ENCODE measurements at places on chromosomes 3 and 15.
A peak's percentile ranks its signal among the peaks of the same experiment; 100 is the strongest.

- DNase-seq, result peak; percentile 61
These were observed 8.6 kb downstream of the MAP3K13 start for GRCh38 chr3:185371306-185372074.

DNA sequence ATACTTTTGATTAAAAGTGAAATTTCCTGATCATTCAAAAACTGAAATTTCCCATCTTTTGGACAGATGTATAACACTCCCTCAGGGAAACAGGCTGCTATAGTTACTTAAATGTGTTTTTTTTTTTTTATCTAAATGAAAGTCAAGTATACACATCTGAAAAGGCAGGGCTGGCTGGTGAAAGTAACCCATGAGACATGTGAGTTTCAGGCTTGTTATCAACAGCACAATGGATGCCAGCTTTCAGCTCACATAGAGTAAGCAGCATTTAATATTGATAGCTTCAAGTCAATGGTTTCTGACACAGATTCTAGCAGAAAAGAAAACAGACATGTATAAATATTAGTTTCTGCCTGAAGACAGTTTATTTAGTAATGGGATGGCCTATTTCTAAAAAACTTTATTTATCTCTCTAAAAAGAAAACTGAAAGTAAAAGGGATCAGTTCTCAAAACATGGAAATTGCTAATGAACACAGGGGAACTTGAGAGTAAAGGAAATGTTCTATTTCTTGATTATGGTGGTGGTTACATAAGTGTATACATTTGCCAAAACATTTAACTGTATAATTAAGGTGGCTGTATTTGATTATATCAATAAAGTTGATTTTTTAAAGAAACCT, 89.7 kb upstream of the CMC1 start:
- no peak for DNase-seq

- no peak for DNase-seq
These were observed 498.4 kb downstream of the FHIT start for GRCh38 chr3:60752809-60753208.

DNA sequence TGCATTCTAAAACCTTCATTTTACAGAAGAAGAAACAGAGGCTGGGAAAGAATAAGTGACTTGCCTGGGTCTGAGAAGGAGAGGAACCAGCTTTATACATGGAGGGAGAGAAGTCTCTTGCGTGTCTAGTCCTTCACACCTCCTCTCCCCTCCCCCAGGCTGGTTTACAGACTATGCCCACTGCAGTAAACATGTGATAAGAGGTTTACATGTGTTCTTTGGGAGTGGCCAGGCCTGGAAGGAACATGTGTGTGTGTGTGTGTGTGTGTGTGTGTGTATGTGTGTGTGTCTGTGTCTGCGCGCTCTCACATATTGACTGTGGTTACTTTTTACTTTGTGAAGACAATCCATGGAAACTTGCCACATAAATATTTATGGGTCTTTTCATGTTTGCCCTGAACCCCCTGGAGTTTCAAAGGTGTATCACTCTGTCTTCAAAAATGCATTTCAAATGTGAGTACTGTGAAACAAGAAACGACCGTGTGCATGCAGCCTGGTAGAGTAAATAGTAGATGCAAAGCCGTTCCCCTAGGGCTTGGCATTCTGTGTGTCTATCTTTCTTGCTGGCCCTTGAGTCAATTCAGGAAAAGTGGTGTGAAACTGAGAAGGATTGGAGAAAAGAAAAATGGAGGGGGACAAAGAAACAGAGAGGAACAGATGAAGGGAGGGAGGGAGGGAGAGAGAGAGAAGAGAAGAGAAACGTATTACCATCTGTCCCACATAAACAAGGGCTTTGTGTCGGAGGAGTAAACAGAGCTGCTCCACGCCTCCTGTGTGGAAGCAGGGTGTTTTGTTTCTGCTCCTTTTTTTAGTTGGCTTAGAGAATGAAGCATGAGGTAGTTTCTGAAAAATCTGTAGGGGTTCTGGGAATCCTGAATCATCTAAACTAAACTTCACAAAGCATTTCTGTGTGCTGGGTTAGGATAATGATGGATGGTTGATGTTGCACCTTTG, 51.7 kb downstream of the CLDN11 start:
- DNase-seq, result no peak

GRCh38 chr3:107632576-107632975, 109.8 kb downstream of the BBX start:
- DNase-seq, result no peak

DNA sequence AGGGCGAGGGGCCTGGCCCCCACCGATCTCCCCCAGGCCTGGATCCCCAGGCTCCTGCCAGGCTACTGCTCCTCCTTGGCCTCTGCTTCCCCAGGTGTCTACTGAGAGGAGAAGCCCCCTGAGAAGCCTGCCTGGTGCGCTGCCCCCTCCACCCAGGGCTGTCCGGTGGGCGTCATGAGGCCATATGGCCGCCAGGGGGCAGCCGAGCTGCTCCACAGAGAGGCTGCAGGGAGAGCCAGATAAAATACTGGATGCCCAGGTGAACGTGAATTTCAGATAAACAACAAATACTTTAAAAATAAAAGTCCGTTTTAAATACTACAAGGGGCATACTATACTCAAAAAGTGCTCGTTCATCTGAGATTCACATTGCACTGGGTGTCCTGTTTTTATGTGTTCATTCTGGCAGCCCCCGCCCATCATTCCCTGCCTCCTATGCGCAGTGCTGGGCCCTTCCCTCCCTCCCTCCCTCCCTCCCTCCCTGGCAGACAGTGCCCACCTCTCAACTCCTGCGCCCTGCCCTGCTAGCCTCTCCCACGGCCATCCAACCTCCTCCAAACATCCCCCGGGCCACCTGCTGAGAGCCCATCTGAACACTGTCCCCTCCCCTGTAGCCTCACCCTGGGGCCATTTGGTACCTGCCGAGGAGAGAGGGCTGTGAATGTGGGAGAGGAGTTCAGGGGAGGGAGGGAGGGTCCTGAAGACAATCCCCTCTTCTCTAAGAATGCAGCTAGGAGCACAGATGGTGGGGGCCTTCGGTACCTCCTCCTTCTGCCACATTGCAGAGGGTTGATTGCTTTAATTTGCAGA, 29.6 kb downstream of the PSTPIP1 start:
- DNase-seq, result peak; percentile 94

- no peak for DNase-seq
These were observed 1.1 kb upstream of the CEMIP start for GRCh38 chr15:80777826-80778620.

GRCh38 chr3:171168551-171168950, 142.0 kb upstream of the SLC2A2 start:
- no peak for DNase-seq

GRCh38 chr3:149273096-149273751, 51.6 kb upstream of the CP start:
- peak; percentile 63 for DNase-seq

DNA sequence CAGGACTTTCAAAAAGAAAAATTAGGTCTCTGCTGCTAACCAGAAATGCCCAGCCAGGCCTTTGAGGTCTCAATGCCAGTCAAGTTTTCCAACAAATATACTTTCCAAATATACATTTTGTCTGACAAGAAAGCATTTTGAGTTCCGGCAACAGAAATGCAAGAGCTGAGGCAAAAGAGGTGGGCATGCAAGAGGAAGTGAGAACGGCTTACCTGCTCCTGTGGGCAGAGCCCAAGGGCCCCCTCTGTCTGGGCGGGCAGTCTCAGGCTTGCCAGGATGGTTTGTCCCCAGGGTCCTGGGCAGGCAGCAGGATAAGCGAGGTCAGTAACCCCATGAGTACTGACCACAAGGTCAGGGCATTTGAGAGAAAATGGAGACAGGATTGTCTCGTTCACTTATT, 136.1 kb upstream of the TOPAZ1 start:
- no peak for DNase-seq

- DNase-seq, result no peak
These were observed 429.2 kb downstream of the CADM2 start for GRCh38 chr3:85387913-85388505.

GRCh38 chr3:79052054-79052681, 715.6 kb downstream of the ROBO1 start:
- DNase-seq, result no peak

DNA sequence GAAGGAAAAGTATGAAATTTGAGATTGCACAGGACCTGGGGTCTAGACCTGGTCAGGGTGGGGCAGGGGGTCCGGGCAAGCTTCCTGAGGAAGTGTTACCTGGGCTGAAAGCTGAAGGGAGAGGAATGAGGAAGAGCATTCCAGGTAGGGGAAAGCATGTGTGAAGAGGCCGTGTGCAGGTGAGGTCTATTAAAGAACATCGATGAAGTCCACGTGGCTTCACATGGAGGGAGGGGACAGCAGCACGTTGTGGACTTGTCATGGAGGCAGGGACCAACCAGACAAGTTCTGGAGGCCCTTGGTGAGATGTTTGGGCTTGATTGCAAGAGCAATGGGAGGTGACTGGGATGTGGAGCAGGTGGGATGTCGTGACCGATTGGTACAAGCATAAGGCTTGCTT, 47.1 kb downstream of the IDH2 start:
- no peak for DNase-seq

DNA sequence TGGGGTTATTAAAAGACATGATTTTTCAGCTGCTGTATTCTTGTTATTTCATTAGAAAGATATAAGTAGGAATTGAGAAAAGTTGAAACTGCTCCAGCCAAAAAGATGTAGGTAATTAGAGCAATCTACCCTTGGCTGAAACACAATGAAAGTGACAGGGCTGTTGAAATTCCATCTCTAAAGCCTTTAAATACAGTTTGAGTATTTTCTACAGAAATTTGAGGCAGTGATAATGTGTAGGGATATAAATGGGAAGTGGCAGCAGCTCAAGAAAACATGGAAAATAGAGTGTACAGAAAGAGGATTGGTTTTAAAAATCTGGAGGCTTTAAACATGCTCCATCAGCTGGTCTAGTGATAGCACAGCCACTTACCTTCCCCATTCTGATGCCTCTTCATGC, 22.8 kb upstream of the UNC13C start:
- no peak for DNase-seq

DNA sequence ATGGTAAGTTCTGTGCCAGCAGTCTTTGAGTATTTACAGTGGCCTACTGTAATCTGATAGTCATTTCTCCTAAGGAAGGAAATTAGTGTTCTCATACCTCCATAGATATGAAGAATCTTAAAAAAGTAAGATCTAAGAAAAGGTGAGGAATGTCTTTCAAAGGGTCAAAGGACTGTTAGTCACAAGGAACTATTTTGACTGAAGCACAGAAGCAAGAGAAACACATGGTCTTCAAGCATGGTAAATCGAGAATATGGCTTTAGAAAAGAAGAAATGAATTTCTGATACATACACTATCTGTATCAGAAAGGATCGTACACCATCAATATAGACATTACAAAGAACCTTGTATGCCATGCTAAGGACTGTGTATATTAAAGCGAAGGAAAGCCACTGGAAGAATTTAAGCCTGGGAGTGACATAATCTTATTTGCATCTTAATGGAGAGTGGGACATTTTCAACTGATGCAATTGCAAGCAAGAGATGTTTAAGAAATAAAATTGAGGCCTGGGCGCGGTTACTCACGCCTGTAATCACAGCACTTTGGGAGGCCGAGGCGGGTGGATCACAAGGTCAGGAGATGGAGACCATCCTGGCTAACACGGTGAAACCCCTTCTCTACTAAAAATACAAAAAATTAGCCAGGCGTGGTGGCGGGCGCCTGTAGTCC, 5.5 kb upstream of the ACAP2 start:
- DNase-seq, result no peak

DNA sequence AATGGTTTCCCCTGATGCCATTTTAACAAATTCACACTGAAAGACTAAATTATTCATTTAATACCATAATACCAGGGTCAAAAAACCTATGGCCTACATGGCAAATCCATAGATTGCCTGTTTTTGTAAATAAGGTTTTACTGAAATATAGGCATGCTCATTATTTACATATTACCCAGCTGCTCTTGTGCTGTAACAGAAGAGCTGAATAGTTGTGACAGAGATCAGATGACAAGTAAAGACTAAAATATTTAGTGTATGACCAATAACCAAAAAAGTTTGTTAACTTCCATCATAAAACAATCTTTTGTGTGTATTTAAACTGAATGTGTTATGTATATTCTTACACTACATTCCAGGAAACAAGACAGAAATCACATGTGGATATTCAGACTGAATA, 60.2 kb downstream of the DENND4A start:
- no peak for DNase-seq

- no peak for DNase-seq
These were observed 193.4 kb upstream of the UBE2E1 start for GRCh38 chr3:23612296-23612891.

- no peak for DNase-seq
These were observed 129.0 kb downstream of the MYLK start for GRCh38 chr3:123755085-123755484.

DNA sequence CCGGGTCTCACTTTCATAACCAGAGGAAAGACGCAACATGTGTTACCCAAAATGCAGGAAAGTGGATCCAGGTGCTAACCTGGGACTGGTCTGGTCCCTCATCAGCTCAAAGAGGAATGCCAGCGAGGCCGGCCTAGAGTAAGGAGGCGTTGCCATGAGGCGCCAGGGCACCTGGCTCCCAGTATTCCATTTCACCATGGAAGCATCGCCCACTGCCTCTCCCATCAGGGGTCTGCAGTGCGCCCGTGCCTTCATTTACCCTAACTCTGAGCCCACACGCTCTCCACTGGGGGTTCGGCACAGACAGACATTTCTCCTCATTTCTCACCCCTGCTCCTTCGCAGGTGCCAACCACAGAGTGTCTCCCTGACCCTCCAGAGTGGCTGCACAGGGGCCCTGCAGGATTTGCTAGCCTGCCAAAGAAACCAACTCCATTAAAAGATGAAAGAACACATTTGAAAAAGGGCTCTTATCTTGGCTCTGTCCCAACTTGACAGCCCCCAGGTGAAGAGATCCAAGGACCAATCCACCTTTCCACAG, 61.5 kb downstream of the ABTB1 start:
- DNase-seq, result no peak

DNA sequence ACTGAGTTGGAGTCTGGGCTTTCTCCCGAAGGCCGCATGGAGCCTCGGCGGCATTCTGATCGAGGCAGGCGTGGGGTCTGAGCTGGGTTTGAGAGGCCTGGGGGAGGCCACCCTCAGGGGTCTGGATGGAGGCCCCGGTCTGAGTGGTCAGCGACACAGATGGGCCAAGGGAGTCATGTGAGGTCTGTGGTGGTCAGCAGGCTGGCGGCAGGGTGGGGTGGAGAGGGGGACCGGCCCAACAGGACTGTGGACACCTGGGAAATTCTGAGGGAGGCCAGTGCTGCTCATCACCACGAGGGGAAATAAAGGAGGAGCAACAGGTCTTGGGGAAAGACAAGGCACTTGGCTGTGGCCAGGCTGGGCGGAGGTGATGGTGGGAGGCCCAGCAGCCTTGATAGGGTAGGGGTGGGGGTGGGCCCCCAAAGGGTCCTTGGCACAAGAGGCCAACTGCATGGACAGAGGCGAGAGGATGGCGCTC, 16.2 kb downstream of the CTSH start:
- no peak for DNase-seq

DNA sequence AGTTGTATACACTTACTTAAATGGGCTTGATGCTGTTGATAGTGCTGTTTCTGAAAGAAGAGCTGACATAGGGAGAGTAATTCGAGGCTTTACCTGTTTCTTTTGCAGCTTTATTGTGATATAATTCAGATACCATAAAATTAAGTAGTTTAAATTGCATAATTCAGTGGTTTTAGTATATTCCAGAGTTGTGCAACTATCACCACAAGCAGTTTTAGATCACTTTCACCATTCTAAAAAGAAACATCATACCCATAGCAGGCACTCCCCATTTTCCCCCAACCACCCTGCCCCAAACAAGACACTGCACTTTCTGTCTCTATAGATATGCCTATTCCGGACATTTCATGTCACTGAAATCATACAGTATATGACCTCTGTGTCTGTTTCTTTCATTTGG, 98.5 kb downstream of the MTHFS start:
- DNase-seq, result no peak
